ENCODE measurements at places on chromosomes 7 and 10.
A peak's percentile ranks its signal among the peaks of the same experiment; 100 is the strongest.

DNA sequence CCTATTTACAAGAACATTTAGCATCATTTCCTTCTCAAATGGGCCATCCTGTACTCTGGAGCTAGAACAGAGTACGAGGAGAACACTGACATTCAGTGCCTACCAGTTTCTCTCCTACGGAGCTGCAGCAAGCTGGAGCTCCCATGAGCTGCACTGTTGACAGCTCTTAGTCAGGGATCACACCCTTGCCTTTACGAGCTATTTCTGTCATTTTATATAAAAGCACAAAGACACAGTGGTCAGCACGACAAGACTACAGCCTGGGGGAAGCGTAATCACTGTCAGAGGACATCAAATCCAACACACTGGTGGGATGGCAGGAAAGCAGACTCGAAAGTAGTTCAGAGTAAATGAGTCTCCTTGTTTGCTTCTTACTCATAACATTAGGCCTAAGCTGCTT is 2.7 kb downstream of the CDCA7L start:
- no peak for DNase-seq

DNA sequence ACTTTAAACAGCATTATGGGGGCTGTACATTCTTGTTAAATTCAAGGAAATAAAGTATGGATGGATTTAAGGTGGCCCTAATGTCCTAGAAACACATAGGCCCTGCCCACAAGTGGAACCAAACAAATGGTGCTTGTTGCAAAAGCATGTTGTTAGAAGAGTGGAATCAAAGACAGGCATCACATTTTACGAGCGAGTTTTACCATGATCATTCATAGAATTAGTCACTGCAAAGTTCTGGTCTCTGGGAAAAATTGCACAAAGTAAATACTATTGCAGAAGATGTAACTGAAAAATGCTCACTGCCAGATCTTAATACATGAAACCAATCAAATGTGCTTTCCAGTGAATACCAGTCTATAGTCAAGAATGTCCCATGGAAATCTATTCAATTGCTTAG is 677.1 kb downstream of the PARD3 start:
- DNase-seq: no peak

- DNase-seq: no peak
These were observed 150.9 kb upstream of the KLF6 start for GRCh38 chr10:3935933-3936359.

DNA sequence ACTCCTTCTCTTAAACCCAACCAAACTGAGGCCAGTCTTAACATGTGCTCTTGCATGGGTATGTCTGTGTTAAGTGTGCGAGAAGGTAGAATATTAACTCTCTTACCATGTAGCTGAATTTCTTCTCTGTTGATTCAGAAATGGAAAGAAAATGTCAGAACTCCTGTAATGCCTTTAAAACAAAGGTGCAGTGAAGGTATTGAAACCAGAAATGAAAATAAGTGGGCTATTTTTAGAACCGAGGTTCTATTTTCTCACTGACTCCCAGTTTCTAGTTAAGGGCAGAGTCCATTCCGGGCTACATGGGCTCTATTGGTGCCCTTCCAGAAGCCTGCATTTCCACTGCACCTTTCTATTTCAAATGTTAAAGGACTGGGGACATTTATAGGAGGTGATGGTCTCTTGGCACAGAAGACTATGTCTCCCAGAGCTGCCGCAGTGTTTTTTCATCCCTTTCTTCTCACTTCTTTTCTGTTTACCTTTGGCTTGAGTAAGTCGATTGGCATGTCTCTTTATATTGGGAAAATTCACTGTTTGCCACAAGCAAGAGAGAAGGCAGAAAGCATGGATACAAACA is 174.9 kb downstream of the LRMDA start:
- no peak for DNase-seq

GRCh38 chr7:94250987-94251386 is 143.7 kb upstream of the COL1A2 start:
- no peak for DNase-seq

DNA sequence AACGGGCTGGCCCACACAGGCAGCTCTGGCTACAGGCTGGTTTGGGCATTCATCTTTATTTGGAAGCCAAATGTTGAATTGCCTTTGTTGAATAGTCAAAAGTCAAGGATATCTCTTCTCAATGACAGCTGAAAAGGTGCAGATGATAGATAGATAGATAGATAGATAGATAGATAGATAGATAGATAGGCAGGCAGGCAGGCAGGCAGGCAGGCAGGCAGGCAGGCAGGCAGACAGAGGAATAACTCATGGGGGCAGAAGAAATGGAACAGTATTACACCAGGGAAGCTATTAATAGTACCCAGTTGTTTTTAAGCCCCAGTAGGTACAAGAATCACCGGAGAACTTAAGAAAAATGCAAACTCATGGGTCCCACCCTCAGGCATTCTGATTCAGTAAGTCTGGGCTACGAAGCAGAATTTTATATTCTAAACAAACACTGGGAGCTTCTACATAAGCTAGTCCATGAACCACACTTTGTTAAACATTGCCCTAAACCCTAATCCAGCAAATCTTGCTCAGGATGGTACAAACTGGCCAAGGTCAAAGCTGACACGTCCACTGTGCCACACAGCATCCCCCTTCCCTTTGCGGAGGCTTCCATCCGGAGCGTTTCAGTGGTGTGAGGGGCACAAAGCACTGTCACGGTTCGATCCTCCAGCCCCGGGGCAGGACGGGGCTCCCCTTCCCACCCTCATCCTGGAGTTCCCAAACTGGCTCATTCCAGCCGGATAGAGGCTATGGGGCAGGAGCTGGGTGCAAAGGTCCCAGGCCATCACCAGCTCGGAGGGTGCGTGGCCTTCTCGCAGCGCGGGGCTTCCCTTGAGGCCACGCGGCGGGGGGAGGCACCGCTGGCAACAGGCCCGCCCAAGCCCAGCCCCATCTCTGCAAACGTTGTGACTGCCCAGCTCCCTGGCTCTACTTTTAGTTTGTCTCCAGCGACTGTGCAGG is 6.7 kb downstream of the PRKAG2 start:
- no peak for DNase-seq

GRCh38 chr7:55050281-55050680 is 31.5 kb downstream of the EGFR start:
- no peak for DNase-seq

DNA sequence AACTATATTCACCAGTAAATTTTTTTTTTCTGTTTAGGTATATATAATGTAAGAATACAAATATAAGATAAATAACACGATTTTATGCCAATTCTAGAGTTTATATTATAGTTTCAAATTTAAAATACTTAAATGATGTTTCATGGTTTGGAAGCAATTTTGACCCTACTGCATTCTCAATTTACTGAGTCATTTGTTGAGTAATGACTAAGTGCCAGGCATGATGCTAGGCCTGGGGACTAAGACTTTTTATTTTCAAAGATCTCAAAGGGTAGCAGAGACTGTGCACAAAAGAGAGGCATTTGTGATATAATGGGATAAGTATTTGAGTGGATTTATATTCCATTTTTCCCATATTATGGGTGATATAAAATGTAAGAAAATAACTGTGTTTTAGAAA is 78.9 kb upstream of the SMIM30 start:
- no peak for DNase-seq

DNA sequence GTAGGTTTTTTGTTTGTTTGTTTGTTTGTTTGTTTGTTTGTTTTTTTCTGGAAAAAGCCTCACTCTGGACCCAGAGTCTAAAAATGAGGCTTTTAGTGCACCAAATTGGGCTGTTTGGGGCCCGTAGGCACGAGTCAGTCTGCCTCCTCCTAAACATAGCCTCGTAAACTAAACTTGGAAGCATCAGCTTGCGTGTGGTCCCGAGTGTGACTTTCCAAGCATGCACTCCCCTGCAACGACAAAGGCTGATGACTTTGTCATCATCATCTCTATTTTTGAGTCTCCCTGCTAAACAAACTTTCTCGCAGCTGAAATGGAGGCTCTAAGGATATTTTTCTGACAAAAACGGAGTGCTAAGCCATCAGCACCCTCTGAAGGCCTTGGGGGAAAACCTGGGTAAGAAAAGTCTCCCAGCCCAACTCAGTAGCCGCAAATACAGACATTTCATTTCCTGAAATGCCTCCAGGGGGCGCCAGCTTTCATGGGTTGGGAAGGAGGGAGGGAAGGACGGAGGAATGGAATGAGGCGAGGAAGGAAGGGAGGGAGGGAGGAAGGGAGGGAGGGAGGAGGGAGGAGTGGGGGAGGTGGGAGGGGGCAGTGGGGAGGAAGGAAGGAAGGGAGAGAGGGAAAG is 245.9 kb downstream of the KCNMA1 start:
- peak; percentile 65 for DNase-seq

DNA sequence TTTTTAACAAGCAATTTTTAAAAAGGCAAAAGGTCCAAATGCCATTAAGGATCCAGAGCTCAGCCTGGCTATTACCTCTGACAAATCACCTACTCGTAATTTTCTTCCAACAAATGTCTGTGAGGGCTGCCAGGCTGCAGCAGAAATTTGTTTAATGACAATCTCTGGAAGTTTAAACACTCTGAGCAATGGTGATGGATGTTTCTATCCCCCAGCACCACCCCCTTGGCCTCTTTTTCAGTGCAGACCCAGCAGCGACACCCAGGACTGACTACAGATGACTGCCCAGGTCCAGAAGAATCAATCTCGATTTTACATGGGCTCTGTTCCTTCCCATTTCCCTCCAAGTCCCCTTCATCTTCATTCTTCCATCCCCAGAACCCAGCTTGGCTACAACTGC is 201.4 kb upstream of the AOAH start:
- no peak for DNase-seq

DNA sequence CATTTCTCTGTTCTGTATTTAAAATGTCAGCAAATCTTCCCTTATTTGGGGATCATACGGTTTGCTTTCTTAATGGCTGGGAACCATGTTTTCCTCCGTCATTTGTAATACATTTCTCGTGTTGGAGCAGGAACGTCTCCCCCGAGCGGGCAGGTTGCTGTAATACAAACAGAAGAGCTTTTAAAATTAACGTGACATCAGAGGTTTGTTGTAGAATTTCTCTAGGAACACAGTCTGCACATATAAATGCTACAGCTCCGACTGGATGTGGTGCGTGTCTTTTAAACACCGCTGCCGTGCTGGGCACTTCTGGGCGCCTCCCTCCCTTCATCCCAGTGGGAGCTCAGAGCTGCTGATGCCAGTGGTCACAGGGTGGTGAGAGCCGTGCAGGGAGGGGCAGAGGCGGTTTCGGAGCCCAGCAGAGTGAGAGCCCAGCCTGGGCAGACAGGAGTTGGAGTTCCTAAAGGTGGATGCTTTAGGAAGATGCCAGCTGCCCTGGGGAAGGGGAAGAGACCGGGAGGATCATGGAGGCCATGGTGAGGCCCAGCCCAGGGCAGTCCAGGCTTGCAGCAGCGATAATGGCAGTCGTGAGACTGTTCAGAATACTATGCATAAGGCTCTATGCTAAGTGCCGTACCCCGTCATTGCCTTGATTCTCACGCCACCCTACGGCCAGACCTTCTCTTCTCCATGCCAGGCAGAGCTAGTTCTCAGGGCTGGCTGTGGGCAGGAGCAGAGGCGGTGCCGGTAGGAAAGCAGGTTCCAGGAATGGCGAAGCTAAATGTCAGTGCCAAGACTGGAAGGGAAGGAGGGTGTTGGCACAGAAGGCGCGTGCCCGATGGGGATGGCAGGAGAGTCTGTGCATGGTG is 96.2 kb downstream of the GLRX3 start:
- no peak for DNase-seq

- DNase-seq: no peak
These were observed 2.5 kb upstream of the PTPRN2 start for GRCh38 chr7:158590181-158590530.

- DNase-seq: no peak
These were observed 633.5 kb upstream of the GALNT17 start for GRCh38 chr7:70498232-70498992.

DNA sequence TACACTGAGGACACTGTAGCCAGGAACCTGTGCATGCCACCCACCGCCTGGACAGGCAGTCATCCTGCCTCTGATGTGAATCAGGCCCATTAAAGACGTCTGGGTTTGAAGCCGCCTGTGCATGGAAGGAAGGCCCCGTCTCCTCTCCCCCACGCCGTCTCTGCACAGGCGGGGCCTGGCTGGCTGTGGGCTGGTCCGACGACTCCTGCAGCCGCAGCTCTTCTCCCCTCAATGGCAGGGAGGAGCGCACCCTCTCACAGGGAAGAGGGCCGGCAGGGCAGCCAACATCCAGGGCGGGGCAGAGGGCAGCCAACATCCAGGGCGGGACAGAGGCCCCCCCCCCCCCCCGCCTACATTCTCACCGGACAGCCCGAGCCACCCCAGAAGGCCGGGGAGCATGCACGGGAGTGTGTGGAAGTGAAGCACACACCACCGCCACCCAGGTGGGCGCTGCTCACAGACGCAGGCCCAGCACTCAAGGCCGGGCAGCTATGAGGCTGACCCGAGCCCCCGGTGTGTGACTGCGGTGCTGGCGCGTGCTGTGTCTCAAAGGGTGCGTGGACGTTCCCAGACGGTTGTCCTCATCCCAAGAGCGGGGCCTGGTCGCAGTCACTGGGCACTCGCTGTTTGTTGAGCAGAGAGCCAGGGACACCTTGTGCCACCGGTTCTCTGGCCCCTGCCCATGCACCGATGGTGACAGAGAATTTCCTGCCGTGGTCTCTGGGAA is 19.1 kb downstream of the DPYSL4 start:
- no peak for DNase-seq

- no peak for DNase-seq
These were observed 136.9 kb upstream of the ASAH2 start for GRCh38 chr10:50388181-50388580.

DNA sequence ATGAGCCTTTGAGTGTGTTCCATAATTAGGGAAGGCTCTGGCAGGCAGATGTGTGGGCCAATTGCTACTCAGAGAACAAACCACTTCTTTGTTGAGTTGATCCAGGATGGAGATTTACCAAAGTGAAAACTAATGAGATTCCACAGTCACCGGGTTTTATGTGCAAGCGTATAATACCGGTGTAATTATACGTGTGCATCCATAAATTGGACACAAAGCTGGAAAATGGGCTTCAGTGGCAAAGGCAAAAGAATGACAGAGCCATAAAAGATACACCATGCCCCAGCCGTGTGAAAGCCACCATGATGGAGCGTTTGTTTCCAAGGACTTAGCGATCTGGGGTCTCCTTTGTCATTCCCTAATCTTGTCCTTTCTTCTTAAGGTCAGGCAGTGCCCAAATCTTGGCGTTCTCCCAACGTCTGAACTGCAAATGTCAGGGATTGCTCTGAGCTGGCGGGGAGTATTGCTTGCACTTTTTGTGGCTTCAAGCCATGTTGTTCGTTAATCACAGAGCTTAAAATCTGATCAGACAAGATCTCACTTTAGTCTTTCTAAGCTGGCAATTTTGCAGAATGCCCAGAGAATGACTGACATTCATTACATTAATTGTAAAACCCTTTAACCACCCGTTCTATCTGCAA is 70.1 kb downstream of the NPTX2 start:
- no peak for DNase-seq

Measured in endothelial cell (in vitro differentiated cells).